ENCODE measurements at places on chromosomes 6 and 20. TPM values are rescaled to one million over a fixed set of nuclear protein-coding genes. Genes with fewer than 3 reads are reported as not detected.

Gene WFDC12
- not detected for total RNA-seq

- H3K4me1 ChIP-seq: no peaks in the 10 kb centered on the region
- no peak for DNase-seq
- no peak overlapping the region for H3K27ac ChIP-seq
- peaks cover 1% of the 10 kb centered on the region for H3K27me3 ChIP-seq
- no peak overlapping the region for H3K4me3 ChIP-seq
- no peaks in the 10 kb centered on the region for H3K36me3 ChIP-seq
Observed at GRCh38 chr20:57871237-57871632, 161.4 kb upstream of the PMEPA1 start.

DNA sequence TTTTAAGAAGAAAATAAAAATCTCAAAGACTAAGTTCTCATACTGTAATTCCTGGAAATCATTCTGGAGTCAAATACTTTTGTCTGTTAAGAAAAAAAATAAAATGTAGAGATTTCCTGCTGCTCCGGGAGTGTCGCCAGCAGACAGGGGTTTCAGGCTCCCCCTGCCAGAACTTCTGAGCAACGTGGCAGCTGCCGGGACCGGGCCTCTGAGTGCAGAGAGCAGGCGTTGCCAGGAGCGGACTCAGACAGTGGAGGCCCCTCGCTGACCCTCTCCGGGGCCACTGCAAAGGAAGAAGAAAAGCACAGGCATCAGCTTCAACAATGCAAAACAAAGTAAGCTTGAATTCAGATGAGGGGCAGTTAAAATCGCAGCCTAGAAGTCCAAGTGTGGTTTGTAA lies 95.5 kb downstream of the THBS2 start:
- no peak overlapping the region for H3K4me3 ChIP-seq
- no peak overlapping the region for H3K27ac ChIP-seq
- no peaks in the 10 kb centered on the region for H3K36me3 ChIP-seq

Gene LRRN4
- not detected for total RNA-seq

Gene LY6G5C
- total RNA-seq: 4.9 TPM

Measured in activated CD4-positive, alpha-beta T cell treated with anti-CD3 and anti-CD28 coated beads, Interleukin-2, amount 10 ng/mL, durations not matched to agents 24 days and 14 days (primary cell).